ENCODE measurements at places on chromosomes 5 and 9.

DNA sequence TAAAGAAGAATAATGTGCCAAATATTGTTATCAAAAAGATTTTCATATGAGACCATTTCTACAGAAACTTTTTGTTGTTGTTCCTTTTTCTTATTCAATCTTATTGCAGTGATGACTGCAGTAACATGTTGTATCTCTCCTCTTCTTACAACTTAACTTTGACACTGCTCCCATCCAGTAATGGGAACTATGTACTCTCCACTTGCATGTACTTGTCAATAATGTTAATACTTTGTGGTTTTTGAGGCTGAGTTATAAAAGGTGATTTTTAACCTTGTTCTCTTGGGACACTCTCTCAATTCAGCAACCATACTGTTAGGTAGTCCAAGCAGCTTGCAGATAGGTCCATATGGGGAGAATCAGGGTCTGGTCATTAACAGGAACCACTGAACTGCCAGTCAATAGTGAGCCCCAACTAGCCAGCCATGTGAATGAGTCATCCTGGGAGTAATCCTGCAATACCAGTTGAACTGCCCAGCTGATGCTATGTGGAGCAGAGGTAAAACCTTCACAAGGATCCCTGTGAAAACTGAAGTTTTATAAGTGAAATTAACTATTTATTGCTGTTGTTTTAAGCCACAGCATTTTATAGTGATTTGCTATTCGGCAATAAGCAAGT, 199.6 kb upstream of the DAB2 start:
- DNase-seq = peak; percentile 21

DNA sequence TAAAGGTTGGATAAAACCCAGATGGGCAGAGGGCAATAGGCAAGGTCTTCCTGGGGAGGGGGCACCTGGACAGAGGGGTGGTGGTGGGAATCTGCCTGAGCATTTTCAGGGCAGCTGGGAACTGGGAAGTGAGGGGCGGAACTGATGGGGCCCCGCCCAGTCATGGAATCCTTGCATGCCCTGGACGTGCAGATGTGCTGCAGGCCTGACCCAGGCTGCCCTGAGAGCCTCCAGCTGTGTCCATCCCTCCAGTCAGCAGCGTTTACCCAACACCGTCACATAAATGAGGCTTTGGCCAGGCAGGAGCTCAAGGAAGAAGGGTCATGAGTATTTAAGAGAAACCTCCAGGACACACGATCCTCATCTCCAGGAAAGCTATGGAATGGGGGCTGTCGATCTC, 70.3 kb downstream of the DAB2IP start:
- DNase-seq = peak; percentile 47

DNA sequence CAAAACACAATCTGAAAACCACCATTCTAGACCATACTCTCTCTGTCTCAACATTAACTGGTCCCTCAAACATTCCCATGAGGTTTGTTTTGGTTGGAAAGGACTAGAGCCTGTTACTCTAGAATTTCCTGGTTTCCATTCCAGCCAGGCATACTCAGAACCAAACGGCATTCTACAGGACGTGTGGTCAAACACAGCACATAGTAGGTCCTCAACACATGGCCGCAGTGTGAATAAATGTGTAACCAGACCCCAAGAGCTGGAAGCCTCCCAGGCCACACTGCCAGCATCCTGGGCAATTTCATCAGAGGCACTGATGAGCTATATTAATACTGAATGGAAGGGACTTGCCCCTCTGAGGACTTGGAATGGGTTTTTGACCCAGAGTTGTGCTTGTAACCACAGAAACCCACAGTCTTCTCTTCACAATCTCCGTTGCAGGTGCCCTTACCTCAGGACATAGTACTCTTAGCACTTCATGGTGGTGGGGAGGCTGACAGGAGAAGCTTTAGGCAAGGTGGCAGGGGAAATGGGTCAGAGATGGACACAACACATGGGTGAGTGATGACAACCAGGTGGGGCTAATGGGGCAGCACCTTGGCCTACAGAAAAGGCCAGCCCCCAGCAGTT, 66.0 kb downstream of the ZNF366 start:
- no peak for DNase-seq

DNA sequence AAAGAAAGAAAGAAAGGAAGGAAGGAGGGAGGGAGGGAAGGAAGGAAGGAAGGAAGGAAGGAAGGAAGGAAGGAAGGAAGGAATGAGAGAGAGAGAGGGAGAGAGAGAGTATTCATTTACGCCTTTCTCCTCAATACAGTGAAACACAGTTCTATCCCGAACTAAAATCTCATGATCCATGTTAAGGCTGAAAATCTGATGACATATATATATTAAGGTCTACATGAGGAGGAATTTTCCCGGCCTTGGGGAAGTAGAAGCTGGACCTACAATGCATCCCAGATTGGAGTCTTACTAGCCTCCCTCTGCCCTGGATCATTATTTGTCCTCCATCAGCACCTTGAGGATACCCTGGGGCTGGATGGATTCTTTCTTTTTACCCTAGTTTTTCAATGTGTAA, 95.1 kb upstream of the DAPK1 start:
- no peak for DNase-seq

DNA sequence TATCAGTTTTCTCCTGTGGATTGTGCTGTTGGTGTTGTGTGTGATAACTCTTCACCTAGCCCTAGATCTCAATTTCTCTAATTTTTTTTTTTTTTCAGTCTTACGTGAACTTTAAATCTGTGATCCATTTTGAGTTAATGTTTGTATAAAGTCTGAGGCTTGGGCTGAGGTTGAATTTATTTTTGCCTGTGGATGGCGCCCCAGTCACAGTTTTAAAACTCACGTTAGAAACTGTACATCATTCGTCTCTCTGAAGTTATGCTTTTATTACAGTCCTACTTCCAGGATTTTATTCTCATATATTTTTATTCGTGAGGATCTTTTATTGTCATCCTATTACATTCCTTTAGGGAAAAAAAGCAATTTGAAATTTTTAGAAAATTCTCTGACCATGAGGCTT, 103.1 kb downstream of the EHMT1 start:
- no peak for DNase-seq

GRCh38 chr9:131854896-131855613, 115.2 kb upstream of the RAPGEF1 start:
- peak; percentile 71 for DNase-seq

DNA sequence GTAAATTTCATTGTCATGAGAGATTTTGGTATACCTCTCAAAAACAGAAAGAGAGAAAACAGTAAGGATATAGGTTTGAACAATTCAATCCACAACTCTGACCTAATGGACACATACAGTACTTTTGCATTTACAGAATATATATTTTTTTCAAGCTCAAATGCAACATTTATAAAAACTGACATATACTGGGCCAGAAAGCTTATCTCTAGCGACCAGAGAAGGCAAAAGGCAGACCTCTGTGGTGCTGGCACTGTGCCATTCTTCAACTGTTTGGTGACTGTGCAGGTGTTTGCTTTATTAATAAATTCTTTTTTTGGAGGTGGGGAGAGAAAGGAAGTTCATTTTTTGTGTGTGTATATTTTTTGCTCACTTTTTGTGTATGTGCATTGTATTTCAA, 6.0 kb upstream of the PLAC8L1 start:
- no peak for DNase-seq

GRCh38 chr9:109011231-109011671, 2.0 kb downstream of the CTNNAL1 start:
- peak; percentile 13 for DNase-seq

DNA sequence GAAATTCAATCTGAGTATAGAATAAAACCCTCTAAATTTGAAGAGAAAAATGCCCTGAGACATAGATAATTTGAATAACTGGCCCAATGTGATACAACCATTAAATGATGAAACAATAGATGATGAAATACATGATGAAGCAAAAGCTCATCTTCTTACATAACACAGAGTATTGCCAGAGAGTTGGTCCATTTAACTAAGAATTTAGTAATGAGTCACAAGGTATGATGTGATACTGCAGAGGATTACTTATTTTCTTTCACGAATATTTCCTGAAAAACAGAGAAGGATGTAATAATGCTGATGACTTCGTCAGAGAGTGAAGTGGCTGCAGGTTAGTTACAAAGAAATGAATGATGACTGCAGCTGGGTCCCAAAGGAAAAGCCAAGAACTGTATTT, 379.3 kb downstream of the CDH12 start:
- no peak for DNase-seq

DNA sequence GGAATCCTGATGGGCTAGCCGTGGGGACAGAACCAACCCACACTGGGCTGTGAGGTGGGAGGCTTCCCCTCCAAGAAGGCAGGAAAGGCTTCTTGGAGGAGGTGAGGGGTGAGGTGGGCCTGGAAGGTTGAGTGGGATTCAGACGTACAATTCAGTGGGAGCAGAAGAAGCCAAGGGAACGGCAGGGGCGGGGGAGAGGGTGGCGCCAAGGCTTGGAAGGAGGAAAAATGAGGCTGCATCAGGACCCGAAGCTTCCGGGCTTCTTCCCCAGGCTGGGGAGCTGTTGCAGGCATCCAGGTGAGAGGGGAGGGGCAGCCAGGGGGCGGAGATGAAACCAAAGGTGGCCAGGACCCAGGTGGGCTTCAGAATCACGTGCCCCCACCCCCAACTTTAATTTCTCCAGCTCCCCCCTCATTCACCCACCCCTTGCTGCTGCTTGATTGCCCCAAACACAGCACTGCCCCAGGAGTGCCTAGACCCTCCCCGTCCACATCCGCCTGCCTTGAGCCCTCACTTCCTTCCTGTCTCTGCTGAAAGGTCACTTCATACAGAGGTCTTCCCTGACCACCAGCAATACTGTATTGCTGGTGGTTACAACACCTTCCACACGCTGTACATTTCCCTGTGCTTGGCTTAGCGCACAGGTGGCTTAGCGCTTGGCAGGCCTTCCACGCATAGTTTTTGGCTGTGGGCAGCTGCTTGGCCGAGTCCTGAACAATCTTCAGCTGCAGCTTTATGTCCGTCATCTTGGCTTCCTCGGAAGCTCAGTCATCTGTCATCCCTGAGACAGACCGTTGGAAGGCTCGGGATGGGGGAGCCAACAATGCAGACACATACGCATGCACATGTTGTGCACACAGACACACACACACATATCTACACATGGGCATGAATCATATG, 193.5 kb downstream of the RGS3 start:
- DNase-seq = no peak

DNA sequence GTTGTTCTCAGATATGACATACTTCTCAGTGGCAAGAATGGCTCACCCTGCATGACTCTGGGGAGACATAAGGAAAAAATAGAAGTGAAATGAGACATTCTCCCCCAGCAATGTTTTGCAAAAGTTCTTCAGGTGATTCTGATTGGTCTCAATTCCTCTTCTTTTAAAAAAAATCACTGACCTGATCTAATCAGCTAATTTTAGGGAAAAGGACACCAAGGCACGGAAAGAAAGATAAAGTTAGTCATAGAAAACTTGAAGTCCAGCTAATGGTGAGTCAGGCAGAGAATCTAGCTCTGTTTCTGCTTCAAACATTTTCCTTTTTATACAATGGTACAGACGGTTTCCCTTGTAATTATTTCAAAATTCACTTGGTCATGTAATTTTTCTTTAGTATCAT, 1018.9 kb upstream of the ARRDC3 start:
- DNase-seq = peak; percentile 12

- no peak for DNase-seq
Observed at GRCh38 chr5:143309661-143310431, 93.6 kb downstream of the NR3C1 start.

DNA sequence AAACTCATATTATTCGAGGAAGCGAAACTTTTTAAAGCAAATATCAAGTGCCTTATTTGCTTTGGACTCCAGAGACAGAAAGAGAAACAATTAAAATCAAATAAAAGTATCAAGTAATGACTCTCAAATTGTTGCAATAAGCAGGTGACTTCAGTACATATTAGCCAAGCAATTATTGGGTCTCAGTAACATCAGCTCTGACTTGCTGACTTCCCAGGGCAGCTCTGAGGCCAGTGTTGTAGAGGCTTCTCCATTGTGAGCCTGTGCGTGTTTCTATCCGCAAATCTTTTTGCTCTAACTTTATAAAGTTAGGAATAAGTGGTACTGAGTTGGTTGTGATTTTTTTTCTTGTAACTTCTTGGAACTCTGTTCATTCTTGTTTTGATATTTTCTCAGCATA, 186.8 kb upstream of the PRLR start:
- DNase-seq = no peak

DNA sequence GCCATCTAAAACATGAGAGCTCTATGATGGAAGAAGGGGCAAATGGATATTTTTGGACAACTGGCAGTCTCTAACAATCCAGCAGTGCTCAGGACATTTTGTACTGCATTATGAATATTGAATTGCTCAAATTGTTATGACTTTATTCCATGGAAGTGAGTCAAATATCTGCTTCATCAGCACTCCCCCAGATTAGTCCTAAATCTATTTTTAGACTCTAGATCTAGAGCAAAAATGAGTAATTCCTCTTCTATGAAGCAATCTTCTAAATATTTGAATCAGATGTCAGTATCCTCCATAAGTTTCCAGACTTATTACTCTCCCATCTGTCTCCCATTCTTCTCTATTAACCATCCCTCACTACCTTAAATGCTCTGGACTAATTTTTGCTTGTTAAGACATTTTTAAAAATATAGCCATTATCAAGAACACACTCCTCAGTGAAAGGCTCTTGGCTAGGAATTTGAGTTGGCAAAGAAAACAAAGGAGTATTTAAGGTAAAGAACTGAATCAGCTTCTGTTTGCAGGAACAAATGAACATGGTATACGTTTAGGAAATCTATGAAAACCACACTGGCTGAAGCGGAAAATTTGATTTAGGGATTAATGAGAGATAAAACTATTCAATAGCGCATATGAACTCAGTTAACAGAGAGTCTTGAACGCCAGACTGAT, 300.9 kb downstream of the MCTP1 start:
- peak; percentile 63 for DNase-seq

- DNase-seq = no peak
Observed at GRCh38 chr5:9104571-9105339, 441.1 kb downstream of the SEMA5A start.

DNA sequence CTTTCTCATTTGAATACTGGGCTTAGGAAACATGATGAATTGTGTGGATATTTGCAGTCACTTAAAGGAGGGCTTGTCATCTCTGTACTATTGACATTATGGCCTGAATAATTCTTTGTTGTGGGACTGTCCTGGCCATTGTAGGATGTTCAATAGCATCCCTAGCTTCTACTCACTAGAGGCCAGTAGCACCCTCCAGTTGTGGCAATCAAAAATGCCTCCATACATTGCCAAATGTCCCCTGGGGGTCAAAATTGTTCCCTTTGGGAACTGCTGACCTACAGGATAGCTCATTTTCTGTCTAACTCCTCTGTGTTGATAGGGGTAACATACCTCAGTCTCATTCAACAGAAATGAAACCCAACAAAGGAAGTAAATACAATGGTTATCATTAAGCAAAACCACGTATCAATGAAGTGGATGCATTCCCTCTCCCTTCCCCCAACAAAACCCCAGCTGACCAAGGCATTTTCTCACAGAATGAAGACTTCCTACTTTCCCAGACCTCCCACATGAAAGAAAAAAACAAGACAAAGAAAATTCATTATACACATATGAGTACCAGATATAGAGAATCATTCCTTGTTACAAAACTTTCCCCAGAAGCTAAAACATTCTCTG, 18.1 kb downstream of the FYB1 start:
- DNase-seq = no peak

GRCh38 chr9:14652729-14653377, 40.4 kb downstream of the ZDHHC21 start:
- peak; percentile 13 for DNase-seq

All from AG08395 (cell line).